ENCODE measurements at places on chromosomes 6 and 20.

- DNase-seq: no peak
Observed at GRCh38 chr6:91167846-91168245, 581.0 kb upstream of the MAP3K7 start.

DNA sequence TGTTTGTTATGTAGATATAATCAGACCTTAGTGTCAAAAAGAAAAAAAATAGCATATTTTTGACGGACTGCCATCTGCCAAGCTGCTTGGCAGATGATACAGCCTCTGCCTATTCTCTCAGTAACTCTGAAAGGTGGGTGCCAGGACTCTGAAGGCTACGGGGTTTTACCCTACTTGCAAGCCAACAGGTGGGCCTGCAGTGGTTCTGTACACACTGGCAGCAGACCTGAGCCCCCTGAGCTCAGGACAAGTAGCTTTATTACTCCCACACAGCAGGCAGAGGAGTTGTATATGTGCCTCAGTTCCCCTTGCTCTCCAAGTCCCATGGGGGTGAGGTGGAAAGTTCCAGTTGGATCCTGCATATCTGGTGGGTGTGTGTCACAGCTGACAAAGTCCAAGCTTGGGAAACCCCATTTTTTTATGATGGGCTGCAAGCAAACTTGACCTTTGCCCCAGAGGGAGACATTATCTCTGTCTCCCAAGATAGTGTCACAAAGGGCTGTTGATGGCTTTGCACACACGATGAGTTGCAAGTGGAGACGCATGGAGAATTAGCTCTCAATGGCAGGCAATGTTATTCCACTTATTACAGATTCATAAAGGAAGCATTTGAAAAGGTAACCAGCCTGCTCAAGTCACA is 20.5 kb upstream of the AFDN start:
- DNase-seq: no peak

DNA sequence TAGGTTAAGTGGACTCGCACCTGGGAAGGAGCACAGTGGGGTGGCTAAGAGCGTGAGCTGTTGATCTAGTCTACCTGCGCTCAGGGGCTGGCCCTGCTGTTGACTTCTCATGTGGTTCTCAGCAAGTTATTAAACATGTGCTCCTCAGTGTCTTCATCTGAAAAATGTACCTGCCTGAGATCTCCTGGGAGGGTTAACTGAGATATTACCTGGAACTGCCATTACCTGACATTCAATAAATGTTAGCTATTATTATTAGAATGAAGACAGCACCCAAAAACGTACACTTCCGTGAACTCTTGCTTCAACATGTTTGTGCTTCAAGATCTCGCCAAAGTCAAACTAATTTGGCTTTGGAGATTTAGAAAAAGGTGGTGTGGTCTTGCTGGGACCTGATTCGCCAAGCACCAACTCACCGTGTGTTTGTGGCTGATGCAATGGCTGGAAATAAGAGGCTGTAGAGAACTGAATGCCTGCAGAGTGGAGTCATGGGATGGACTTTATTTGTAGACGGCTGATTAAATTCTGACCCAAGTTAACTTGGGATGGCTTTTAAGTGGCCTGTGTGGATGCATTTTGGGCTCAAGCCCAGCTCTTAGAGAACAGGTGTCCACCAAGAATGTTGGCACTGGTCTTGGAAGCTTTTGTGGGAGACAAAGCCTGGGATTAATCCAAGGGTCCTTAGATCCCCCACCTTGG is 692.9 kb downstream of the QKI start:
- no peak for DNase-seq

DNA sequence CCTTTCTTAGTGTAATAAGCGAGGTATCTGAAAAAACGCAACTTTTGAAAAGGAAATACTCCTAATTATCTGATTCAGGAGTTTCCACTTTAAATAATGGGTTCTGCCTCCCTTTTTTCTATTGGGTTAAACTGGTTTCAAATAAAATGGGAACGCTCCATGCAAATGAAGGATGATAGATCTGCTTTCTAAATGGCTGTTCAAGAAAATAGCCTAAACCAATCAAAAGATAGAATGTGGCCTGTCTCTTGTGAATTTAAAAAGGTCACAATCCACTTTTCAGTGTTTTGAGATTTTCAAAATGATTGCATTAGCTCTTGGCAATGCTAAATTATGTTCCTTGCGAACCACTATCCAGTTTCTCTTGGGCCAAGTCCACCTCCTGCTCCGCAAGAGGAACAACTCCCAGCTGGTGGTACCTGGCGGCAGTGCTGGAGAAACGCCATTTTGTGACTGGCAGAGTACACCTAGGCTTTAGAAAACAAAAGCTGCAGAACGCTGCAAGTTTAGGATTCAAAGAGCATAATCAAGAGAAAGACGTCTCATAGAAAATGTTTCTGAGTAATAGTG is 56.7 kb downstream of the TRIM38 start:
- DNase-seq: no peak

GRCh38 chr6:128241216-128241615 is 279.2 kb downstream of the PTPRK start:
- no peak for DNase-seq

DNA sequence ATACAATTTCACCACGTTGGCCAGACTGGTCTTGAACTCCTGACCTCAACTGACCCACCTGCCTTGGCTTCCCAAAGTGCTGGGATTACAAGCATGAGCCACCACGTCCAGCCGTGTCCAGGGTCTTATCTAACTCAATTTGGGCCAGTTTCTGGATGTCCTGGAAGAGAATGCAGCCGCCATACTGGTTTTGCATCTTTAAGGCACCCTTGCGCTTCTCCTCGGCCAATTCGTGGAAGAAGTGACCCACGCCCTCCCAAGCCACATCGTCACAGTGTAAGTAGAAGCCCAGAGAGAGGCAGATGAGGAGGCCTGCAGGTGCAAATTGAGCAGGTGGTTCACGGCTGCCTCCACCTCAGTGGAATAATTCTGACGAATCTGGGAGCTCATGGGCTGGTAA is 3.7 kb upstream of the ZNF335 start:
- no peak for DNase-seq

DNA sequence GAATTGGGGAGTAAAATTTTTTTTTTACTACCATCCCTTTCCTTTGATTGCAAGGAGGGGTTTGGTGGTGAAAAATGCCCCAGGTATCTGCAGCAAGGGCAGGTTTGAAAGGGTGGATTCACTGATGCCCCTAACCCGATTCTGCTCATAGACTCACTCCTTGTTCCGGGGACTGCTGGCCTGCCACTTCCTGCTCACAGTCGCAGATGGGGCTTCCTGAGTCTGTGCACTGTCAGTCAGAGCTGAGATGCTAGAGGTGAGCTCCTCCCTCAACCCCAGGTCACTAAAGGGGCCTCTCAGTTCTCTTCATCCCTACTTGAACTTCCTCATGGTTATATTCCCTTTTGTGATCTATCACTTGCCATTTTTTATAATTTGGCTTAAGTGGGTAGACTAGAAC is 357.9 kb downstream of the FARS2 start:
- no peak for DNase-seq

DNA sequence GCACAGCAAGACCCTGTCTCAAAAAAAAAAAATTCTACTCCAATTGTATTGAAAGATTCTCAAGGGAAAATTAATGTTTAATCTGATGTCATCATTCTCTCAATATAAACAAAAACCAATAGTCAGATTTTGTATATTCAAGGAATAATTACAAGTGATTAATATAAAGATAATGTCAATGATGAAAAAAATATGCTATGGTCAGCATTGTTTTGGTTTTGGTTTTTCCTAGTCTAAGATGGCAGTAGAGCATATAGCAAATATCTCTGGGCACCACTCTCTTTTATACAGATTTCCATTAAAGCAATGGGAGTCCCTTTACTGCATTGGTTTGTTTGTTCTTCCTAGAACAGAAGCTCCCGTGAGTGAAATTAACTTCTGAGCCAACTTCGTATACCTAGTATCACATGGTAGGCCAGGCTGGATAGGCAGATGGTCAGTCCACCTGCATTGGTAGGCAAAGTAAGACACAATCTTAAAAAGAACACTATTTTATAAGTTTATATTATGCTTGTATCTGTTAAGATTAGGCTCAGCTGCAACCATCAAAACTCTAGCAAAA is 523.8 kb upstream of the JARID2 start:
- no peak for DNase-seq
